ENCODE measurements at places on chromosomes 6 and 20.

- DNase-seq, result no peak
Measured at GRCh38 chr6:1190366-1190765, 121.5 kb upstream of the FOXQ1 start.

GRCh38 chr20:31602779-31603441, 2.2 kb upstream of the ID1 start:
- no peak for DNase-seq

GRCh38 chr6:118750143-118750542, 98.8 kb upstream of the CEP85L start:
- DNase-seq, result no peak

DNA sequence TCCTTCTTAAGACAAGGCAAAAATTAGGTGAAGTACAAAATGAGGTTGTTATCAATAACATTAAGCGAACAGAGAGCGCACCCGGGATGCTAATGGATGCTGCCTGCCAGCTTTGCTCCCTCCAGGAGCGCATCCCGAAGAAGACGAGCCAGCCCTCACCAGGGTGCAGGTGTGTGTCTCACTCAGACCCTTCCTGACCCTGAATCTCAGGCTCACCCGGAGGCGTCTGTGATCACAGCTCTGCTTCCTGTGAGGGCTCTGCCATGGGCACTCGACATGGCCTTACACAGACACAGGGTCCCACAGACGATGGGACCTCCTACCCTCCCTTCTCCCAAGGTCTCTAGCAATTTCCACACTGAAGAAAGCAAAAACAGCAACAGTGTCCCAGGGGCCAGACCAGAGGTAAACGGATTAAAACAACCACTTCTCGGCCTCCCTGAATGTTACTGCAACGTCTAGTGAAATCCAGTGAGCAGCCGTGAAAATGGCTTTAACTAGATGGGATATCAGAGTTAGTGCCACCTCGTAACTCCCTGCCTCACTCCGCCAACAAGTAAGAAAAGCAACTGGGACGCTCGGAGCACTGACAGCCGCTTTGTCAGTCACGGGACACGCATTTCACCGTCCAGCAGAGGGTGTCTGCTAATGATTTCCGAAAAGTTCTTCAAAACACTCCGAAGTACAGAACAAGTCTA, 11.7 kb downstream of the ZBTB46 start:
- no peak for DNase-seq

- no peak for DNase-seq
Measured at GRCh38 chr6:87671555-87672029, 30.4 kb downstream of the AKIRIN2 start.

- no peak for DNase-seq
Measured at GRCh38 chr20:36926653-36927200, 24.8 kb downstream of the SAMHD1 start.

DNA sequence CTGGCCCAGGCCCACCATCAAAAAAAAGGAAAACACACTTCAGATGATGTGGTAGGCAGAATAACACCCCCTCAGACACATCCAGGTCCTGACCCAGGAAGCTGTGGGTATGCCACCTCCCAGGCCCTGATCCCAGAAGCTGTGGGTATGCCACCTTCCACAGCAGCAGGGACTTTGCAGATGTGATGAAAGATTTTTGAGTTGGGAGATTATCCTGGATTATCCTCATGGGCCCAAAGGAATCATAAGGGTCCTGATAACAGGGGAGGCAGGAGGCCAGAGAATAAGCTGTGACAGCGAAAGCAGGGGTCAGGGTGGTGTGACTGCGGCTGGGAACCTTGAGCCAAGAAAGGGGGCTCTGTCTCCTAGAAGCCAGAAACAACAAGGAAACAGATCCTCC, 55.0 kb downstream of the BMP7 start:
- no peak for DNase-seq

GRCh38 chr6:168078943-168079405, at the start of gene FRMD1:
TSS of gene FRMD1 (minus strand) at chr6:168079212. CDS start at chr6:168079094, 118 bp downstream.
- no peak for DNase-seq

- peak; percentile 54 for DNase-seq
Measured at GRCh38 chr6:36118550-36119107, 11.7 kb upstream of the MAPK13 start.

- DNase-seq, result no peak
Measured at GRCh38 chr20:38123021-38123587, 42.0 kb downstream of the TGM2 start.

GRCh38 chr6:43426928-43427405, 374 bp upstream of the ABCC10 start:
- no peak for DNase-seq

GRCh38 chr6:465531-466348, 74.2 kb downstream of the IRF4 start:
- DNase-seq, result no peak

DNA sequence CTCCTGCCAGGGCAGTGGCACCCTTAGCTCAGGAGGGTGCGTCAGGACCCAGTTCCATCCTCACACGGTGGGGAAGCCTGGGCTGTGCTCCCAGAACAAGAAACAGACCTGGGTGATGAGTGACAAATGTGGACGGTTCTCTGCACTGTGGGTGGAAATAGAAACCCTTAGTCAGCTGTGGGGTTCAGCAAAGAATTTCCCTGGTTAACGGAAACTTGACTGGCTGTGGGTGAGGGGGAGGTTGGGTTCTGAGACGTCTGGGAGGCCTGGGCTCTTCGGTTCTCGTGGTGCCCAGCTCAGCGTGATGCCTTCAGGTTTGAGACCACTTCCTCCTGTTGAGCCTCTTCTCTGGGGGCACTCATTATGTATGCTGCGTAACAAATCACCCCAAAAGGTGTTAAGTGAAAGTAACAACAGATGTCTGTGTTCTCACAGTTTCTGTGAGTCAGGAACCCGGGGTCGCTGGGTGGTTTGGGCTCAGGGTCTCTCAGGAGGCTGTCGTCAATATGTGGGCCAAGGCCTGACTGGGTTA, 53.1 kb upstream of the FAM83D start:
- DNase-seq, result peak; percentile 53

- DNase-seq, result no peak
Measured at GRCh38 chr6:165404697-165405096, 95.3 kb upstream of the C6orf118 start.

DNA sequence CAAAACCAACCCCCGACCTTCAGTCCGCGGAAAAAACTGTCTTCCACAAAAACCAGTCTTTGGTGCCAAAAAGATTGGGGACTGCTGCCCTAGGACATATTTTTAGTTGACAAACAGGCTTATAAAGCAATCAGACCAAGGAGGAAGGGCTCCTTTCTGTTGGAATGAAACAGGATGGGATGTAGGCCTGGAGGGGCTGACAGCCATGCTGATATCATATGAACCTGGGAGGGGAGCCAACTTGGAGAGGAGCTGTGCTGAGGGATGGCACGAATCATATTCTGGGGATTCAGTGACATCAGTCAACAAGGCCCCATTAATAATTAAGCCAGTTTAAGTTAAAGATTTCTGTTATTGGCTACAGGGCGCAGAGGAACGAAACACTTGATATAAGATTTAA, 225.4 kb upstream of the TSHZ2 start:
- no peak for DNase-seq

DNA sequence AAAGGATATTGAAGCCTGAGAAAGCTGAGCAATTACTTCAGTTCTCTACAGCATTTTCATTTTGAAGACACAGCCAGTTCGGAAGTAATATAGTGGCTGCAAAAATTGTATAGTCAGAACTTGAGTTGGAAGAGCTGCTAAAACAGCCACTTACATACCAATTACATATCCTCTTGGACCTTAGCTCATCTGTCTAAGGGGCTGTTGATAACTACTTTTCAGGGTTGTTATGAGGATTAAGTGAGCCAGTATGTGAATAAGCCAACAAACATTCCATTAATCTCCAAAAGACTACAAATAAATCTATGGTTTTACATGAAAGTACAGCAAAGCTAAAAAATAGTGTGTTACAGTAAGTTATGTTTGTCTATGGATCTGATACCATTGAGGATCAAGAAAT, 59.7 kb downstream of the TMEM200A start:
- no peak for DNase-seq
